ENCODE measurements at places on chromosomes 1 and 21.

DNA sequence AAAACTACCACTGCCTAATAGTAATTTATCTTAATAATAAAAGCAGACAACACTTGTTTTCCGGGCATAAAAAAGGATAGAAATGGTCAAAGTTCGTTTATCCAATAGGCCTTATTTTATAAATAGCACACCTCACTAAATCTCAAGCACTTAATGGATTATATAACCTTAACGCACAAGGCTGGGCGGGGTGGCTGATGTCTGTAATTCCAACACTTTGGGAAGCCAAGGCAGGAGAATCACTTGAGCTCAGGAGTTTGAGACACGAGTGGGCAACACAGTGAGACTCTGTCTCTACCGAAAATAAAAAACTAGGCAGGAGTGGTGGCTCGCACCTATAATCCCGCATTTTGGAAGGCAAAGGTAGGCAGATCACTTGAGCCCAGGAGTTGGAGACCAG lies 12.4 kb downstream of the EIF4G3 start:
- DNase-seq = no peak

DNA sequence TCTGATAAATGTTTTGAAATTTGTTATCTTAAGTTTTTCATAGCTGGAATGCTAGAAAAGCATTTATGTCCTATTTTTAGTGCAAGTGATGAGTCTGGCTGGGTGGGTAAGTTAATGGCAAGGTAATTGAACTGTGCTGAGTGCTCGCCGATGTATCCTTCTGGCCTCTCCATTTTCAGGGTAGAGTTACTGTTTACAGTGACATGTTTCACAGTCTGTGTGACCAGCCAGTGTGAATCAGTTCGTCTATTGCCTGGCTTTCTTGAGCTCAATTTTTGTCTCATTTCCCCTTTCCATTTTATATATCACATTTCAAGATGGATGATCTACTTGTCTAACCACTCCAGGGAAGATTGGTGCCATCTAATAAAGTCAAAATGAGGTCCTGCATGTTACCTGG lies 44.1 kb downstream of the ITSN1 start:
- no peak for DNase-seq

DNA sequence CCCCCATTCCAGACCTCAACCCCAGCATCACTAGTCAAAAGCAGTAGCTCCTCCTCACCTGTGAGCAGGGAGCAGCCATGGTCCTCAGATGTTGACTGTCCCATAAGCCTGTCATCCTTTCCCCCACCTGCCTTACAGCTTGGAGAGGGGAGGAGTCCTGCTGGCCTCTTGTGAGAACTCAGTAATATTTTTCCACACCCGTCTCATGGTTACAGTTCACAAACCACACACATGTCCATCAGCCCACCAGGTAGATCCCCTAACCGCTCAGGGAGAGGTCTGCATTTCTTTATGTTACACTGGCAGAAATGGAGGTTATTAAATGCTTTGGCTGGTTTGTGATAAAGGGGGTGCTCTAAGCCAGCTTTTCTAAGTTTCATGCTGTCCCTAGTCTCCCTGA lies 26.3 kb upstream of the POU3F1 start:
- DNase-seq = no peak

GRCh38 chr1:63710308-63710707 lies 63.5 kb upstream of the ROR1 start:
- DNase-seq = no peak

DNA sequence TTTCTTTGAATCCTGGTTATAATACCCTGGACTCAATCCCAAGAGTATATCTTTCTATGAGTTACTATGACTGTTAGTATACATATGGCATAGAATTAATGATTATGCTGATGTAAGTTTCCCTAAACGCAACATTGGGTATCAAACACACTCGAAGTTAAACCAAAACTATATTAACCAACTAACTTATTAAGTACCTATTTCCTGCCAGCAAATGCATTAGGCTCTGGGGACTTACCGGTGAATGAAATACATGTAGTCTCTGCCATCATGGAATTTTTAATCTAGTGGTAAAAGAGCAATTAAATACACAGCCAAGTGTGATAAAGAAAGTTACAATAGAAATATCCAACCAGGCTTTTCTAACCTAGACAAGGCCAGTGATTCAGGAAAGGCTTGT lies 193.6 kb upstream of the ADGRL2 start:
- DNase-seq = no peak

DNA sequence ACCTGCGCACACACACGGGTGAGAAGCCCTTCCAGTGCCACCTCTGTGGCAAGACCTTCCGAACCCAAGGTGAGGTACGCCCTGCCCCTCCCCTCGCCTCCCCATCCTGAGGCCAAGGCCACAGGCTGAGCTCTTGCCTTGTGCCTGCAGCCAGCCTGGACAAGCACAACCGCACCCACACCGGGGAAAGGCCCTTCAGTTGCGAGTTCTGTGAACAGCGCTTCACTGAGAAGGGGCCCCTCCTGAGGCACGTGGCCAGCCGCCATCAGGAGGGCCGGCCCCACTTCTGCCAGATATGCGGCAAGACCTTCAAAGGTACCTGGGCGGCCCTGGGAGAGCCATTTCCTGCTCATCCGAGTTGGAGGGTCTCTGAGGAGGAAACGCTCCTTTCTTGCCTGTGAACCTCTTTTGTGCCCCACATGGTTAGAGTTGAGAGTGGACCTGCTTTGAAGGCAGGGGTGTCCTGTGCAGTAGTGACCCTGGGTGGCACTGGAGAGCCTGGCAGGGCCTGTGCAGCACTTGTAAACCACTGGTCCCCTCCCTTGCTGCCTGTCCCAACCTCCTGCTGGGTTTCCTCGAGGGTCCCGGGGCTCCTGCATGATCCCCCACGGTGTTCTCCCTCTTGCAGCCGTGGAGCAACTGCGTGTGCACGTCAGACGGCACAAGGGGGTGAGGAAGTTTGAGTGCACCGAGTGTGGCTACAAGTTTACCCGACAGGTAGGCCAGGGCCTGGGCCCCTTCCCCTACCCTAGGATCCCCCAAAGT lies 8.5 kb downstream of the ZBTB48 start:
- no peak for DNase-seq

- no peak for DNase-seq
Observed at GRCh38 chr1:22731924-22732720, 21.5 kb downstream of the EPHB2 start.

- DNase-seq = no peak
Observed at GRCh38 chr1:159030877-159031447, 21.3 kb downstream of the IFI16 start.

- DNase-seq = no peak
Observed at GRCh38 chr1:248923352-248924338, 17.6 kb downstream of the PGBD2 start.

- DNase-seq = peak; percentile 92
Observed at GRCh38 chr1:155909894-155910293, 1.3 kb downstream of the RIT1 start.

- no peak for DNase-seq
Observed at GRCh38 chr1:27627061-27627460, 7.9 kb downstream of the FGR start.

DNA sequence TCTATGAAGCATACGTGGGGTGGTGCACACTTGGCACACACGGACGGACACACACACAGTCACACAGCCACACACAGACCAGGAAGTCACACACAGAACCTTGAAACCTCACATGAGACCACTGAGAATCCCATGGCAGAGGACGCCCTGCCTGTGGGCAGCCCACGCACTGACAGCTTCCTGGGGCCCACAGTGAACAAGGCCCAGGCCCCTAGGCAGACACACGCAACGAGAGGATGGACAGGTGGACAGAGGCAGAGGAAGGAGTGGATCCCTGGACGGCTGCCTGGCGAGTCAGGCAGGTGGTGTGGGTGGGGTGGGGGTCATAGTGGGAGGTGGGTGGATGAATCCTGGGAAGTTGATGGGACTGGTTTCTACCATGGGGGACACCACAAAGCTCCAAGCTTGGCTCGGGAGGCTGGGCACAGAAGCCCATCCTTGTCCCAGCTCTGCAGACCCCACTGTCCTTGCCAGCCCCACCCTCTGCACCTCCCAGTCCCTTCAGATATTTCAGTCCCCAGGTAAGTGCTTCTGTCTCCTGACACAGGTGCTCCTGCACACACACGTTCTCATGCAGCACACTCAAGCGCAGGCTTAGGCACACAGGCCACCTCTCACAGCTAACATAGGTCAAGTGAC lies 49.1 kb downstream of the WNT9A start:
- no peak for DNase-seq

- no peak for DNase-seq
Observed at GRCh38 chr1:221801251-221801661, 59.4 kb upstream of the DUSP10 start.

DNA sequence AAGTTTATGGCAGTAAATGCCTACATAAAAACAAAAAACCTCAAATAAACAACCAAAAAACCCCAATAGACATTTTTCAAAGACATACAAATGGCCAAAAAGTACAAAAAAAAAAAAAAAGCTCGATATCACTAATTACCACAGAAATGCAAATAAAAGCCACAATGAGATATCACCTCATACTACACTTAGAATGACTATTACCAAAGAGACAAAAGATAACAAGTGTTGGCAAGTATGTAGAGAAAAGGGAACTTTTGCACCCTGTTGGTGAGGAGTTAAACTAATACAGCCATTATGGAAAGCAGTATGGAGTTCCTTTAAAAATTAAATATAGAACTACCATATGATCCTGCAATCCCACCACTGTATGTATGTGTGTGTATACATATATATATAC lies 21.1 kb downstream of the SLC25A24 start:
- no peak for DNase-seq

GRCh38 chr1:114979278-114979891 lies 50.2 kb upstream of the TSHB start:
- DNase-seq = peak; percentile 69

DNA sequence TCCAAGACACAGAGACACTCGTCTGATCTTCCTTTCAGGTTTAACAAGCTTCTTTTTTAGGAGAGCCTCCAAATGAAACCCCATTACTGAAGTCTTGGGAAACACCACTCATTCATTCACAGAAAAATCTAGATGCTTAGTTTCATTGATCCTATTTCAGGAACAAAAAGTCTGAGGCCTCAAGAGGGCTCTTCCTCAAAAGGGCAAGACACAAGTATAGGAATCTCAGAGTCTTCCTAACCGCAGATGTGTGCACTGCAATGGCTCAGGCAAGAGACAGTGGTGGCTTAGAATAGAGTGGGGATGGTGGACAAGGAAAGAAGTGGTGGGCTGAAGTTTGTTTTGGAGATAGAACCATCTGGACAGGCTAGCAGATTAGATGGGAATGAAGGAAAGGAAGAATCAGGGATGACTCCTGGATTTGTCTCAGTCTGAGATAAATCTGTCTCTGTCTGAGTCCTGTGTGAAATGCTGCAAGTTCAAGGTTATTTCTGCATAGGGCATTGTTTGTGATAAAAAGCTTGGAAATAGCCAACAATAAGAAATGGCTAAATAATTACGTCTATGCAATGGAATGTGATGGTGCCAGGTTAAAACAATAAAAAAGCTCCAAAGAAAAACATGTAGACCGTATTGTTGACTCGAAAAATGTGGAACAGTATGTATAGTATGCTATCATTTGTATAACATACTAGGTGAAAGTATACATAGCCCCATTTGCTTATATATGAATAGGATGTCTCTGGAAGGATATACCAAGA lies 8.9 kb upstream of the CTSE start:
- no peak for DNase-seq
